ENCODE measurements at places on chromosomes 16 and 17.

GRCh38 chr17:74592087-74592990 is at the start of gene CD300LD:
Gene CD300LD (minus strand): TSS chr17:74592283. CDS start chr17:74592202, 81 bp downstream.
- H3K27ac ChIP-seq: no peak within 1 kb of the TSS
- H3K4me3 ChIP-seq: peak within 1 kb of the TSS; percentile 7
- no peaks in the 10 kb centered on the region for H3K27me3 ChIP-seq

GRCh38 chr16:9797306-9797705 is 384.9 kb downstream of the GRIN2A start:
- no peaks in the 10 kb centered on the region for H3K4me1 ChIP-seq
- no peak overlapping the region for H3K27ac ChIP-seq
- no peak overlapping the region for H3K4me3 ChIP-seq
- no peaks in the 10 kb centered on the region for H3K27me3 ChIP-seq

GRCh38 chr17:57902800-57903759 is 52.1 kb downstream of the CUEDC1 start:
- H3K27ac ChIP-seq: peak overlapping the region; percentile 5
- peak overlapping the region; percentile 0 for H3K4me3 ChIP-seq
- H3K4me1 ChIP-seq: peaks cover 42% of the 10 kb centered on the region
- no peaks in the 10 kb centered on the region for H3K27me3 ChIP-seq

- H3K27me3 ChIP-seq: no peaks in the 10 kb centered on the region
- DNase-seq: no peak
- H3K4me3 ChIP-seq: no peak overlapping the region
- H3K36me3 ChIP-seq: no peaks in the 10 kb centered on the region
- H3K27ac ChIP-seq: no peak overlapping the region
- H3K4me1 ChIP-seq: no peaks in the 10 kb centered on the region
Observed at GRCh38 chr17:10931133-10931532, 93.2 kb upstream of the PIRT start.

- H3K4me1 ChIP-seq: no peaks in the 10 kb centered on the region
- H3K27me3 ChIP-seq: no peaks in the 10 kb centered on the region
- no peak overlapping the region for H3K27ac ChIP-seq
- H3K36me3 ChIP-seq: peaks cover 2% of the 10 kb centered on the region
- H3K4me3 ChIP-seq: no peak overlapping the region
- DNase-seq: no peak
Observed at GRCh38 chr17:47687748-47688147, 6.2 kb upstream of the TBKBP1 start.

GRCh38 chr16:11526655-11527350 is 59.9 kb downstream of the LITAF start:
- H3K27me3 ChIP-seq: no peaks in the 10 kb centered on the region
- no peak for DNase-seq

DNA sequence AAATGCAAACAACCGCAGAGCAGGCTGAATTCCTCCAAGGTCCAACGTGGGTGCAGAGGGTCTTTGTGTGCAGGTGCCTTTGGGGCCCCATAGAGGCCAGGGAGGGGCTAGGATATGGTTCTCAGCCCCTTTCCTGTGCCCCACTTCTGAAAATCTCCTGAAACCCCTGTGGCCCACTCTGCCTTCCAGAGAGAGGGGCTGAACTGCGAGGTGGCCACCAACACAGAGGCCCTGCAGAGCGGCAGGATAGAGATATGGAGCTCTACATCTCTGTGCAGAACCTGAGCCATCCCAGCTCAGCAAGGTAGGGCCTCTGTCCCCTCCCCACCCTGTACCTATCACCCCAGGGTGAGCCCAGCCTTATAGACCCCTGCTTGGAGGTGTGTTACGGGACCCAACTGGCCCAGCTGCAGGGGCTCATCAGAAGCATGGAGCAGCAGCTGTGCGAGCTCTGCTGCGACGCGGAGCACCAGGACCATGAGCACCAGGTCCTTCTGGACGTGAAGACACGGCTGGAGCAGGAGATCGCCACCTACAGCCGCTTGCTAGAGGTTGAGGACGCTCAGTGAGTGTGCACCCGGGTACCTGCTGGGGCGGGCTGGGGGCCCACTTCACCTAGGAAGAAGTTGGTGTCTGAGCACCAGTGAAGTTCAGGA is 5.5 kb downstream of the USP6 start:
- H3K4me3 ChIP-seq: no peak overlapping the region
- no peaks in the 10 kb centered on the region for H3K36me3 ChIP-seq
- H3K27me3 ChIP-seq: peaks cover 10% of the 10 kb centered on the region
- H3K4me1 ChIP-seq: peaks cover 5% of the 10 kb centered on the region
- DNase-seq: no peak

DNA sequence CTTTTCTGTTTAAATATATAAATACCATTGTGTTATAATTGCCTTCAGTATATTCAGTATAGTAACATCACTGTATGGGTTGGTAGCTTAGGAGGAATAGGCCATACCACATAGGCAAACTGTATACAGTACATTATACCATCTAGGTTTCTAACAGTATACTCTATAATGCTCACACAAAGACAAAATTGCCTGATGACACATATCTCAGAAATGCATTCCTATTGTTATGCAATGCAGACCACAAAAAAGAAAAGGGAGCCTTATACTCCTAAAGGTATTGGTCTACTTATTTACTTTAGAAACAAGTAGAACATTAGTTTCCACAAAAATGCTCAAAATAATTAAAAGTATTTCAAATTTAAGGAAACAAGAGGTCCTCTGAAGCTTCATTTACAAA is 47.9 kb downstream of the SETD6 start:
- no peak overlapping the region for H3K27ac ChIP-seq
- H3K36me3 ChIP-seq: peaks cover 28% of the 10 kb centered on the region
- no peak overlapping the region for H3K4me3 ChIP-seq
- no peaks in the 10 kb centered on the region for H3K27me3 ChIP-seq

DNA sequence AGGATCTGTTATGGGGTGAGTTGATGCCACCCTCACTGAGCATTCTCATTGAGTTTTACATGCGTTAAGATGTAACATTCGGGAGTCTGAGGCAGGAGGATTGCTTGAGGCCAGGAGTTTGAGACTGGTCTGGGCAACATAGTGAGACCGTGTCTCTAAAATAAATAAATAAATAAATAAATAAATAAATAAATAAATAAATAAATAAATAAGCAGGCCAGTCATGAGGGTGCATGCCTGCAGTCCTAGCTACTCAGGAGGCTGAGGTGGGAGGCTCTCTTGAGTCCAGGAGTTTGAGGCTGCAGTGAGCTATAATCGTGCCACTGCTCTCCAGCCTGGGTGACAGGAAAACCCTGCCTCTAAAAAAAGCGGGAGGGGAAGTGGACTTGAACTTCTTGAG is 90.3 kb downstream of the SNX29 start:
- no peak for DNase-seq
- no peaks in the 10 kb centered on the region for H3K36me3 ChIP-seq
- no peaks in the 10 kb centered on the region for H3K4me1 ChIP-seq
- H3K4me3 ChIP-seq: no peak overlapping the region
- no peaks in the 10 kb centered on the region for H3K27me3 ChIP-seq

DNA sequence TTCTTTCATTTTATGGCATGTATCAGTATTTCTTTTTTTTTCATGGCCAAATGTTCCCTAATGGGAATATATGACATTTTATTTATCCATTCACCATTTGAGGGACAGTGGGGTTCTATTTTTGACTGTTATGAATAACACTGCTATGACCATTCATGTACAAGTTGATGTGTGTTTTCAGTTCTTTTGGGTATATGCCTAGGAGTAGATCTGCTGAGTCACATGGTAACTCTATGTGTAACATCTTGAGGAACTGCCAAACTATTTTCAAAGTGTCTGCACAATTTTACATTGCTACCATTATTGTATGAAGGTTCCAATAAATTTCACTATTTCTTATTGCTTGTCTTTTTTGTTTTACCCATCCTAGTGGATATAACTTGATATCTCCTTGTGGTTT is 223.0 kb downstream of the TANC2 start:
- no peak overlapping the region for H3K27ac ChIP-seq
- H3K36me3 ChIP-seq: peaks cover 3% of the 10 kb centered on the region
- no peaks in the 10 kb centered on the region for H3K27me3 ChIP-seq
- no peak overlapping the region for H3K4me3 ChIP-seq

- DNase-seq: no peak
- H3K27me3 ChIP-seq: no peaks in the 10 kb centered on the region
- H3K36me3 ChIP-seq: no peaks in the 10 kb centered on the region
- H3K4me1 ChIP-seq: no peaks in the 10 kb centered on the region
- H3K27ac ChIP-seq: no peak overlapping the region
Observed at GRCh38 chr17:76410328-76410965, 26.0 kb downstream of the SPHK1 start.

DNA sequence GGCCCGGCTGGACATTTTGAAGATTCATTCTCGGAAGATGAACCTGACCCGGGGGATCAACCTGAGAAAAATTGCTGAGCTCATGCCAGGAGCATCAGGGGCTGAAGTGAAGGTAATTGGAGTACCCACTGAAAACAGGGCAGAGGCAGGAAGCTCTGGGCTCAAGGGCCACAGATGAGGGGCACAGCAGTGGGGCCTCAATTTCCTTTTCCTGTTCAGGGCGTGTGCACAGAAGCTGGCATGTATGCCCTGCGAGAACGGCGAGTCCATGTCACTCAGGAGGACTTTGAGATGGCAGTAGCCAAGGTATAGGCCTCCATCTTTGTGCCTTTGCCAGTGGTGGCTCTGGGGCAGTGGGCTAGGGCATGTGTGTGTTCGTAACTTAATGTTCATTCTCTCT is 4.0 kb upstream of the FTSJ3 start:
- no peak overlapping the region for H3K4me3 ChIP-seq
- DNase-seq: no peak
- H3K27ac ChIP-seq: no peak overlapping the region
- H3K27me3 ChIP-seq: no peaks in the 10 kb centered on the region
- H3K36me3 ChIP-seq: peaks cover 63% of the 10 kb centered on the region
- peaks cover 17% of the 10 kb centered on the region for H3K4me1 ChIP-seq

DNA sequence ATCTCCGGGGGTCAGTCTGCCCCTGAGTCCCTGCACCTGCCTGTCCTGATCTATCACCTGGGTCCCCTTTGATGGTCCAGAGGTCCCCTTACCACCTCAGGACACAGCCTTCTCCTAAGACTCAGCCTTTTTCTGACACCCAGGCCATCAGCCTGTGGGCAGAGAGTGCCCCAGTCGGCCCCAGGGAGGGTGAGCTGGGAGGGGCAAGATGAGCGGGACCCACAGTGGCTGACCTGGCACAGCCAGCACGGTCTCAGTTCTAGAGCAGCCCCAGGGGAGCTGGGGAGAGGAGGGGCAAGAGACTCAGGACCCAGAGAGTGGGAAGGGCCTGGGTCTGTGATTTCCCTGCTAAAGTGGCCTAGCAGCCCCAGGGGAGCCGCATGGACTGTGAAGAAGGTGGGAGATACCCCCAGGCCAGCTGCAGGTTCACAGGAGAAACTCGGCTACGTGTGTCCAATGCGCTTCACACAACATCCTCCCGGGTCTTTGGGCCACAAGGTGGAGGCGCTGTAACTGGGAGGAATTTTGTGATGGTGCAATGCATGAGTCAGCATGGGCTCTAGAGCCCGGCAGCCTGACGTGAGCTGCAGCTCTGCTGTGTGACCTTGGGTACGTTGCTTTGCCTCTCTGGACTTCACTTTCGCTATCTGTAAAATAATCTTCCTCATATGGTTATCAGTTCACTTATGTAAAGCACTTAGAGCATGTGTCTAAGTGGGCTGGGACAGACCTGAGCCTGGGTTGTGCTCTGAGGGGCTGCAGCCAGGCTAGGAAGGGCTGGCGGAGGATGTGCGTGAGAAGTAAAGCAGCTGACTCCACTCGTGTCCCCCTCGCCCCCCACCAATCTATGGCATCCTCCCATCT is 67.2 kb upstream of the LHX1 start:
- no peaks in the 10 kb centered on the region for H3K4me1 ChIP-seq

GRCh38 chr16:57801809-57802340 is 416 bp downstream of the KIFC3 start:
- H3K36me3 ChIP-seq: peaks cover 5% of the 10 kb centered on the region
- peaks cover 56% of the 10 kb centered on the region for H3K4me1 ChIP-seq
- peak overlapping the region; percentile 73 for H3K27ac ChIP-seq
- no peak for DNase-seq
- peak overlapping the region; percentile 75 for H3K4me3 ChIP-seq
- no peaks in the 10 kb centered on the region for H3K27me3 ChIP-seq

DNA sequence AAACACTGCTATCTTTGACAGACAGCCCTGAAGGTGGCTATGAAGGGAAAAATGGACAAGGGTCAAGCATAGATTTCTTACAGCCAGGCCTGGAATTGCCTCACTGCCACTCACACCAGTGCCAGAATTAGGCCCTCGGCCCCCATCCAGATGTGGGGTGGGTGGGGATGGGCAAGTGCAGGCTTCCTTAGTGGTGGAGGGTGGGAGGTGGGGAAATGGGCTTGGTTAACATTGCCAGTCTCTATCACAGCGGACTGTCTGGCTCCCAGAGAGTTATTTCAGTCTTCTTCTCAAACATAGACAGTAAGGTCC is 24.9 kb downstream of the B9D1 start:
- no peak overlapping the region for H3K27ac ChIP-seq
- no peaks in the 10 kb centered on the region for H3K27me3 ChIP-seq
- peaks cover 14% of the 10 kb centered on the region for H3K4me1 ChIP-seq
- H3K36me3 ChIP-seq: peaks cover 20% of the 10 kb centered on the region
- no peak for DNase-seq

GRCh38 chr16:65698791-65699321 is 577.0 kb upstream of the CDH11 start:
- no peak overlapping the region for H3K27ac ChIP-seq
- no peak overlapping the region for H3K4me3 ChIP-seq
- H3K36me3 ChIP-seq: no peaks in the 10 kb centered on the region
- no peak for DNase-seq
- H3K4me1 ChIP-seq: peaks cover 3% of the 10 kb centered on the region

DNA sequence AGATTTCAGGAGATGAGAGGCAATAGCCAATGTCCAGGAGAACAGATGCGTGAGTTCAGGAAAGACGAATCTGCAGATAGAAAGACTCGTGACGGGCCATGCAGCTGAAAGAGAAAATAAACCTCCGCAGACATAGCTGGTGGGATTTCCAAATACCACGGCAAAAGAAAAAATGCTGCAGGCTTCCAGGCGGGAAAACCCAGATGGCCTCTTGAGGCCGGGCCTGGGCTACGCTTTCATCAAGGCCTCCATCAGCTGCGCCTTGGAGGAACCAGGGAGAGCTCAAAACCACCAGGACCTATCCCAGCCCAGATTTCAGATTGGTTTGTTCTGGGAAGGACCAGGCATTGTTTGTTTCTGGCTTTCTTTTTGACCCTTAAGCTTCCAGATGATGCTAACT is 16.7 kb downstream of the CCDC40 start:
- H3K36me3 ChIP-seq: no peaks in the 10 kb centered on the region
- no peak overlapping the region for H3K27ac ChIP-seq
- H3K4me3 ChIP-seq: no peak overlapping the region
- no peaks in the 10 kb centered on the region for H3K27me3 ChIP-seq
- DNase-seq: peak; percentile 13

DNA sequence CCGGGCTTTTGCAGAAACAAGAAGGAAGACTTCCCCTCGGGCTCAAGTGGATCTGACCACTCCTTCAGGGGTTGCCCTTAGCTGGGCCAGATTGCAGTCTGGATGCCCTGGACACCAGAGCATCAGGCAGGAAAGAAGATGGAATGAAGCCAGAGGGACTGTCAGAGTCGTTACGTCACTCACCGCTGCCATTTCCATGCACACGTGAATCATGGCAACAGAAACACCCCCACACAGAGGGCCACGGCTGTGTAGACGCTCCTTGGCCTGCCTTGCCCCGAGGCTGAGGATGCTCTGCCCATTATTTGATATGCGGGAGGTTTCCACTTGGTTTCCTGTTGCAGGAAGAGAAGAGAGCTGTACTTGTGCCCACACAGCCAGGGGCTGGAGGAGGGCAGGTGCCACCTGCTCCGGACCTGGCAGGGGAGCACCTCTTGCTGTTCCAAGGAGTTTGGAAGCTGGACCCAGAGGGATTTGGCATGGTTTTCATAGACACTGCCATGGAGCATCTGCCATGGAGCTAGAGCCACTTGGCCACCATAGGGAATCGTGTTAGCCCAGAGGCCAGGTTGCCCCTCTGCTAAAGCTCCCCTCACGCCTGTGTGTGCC is 29.4 kb downstream of the RBFOX3 start:
- H3K36me3 ChIP-seq: no peaks in the 10 kb centered on the region
- H3K4me3 ChIP-seq: peak overlapping the region; percentile 15
- H3K4me1 ChIP-seq: no peaks in the 10 kb centered on the region
- no peak overlapping the region for H3K27ac ChIP-seq
- no peak for DNase-seq
